M059J (cell line): ENCODE measurements at places on chromosomes 1 and 21.

DNA sequence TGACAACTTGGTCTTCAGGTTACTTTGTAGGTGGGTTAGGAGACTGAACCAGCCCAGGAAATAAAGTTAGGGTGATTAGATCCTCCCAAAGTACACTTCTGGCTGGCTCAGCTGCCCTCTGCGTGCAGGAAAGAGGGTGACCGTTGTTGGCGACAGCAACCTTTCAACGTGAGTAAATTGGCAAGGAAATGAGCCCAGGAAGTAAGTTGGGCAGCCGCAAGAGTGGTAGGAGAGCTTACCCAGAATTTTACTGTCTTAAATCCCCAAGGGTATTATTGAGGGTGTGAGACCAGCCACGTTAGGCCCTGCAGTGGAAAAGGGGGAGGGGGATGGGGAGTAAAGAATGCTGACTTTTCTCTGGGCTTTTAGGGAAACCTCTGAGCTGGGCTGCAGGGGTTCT, 1.6 kb downstream of the TENT5C start:
- DNase-seq: peak; percentile 85

GRCh38 chr1:200907611-200908097, 13.0 kb downstream of the INAVA start:
- DNase-seq: no peak

DNA sequence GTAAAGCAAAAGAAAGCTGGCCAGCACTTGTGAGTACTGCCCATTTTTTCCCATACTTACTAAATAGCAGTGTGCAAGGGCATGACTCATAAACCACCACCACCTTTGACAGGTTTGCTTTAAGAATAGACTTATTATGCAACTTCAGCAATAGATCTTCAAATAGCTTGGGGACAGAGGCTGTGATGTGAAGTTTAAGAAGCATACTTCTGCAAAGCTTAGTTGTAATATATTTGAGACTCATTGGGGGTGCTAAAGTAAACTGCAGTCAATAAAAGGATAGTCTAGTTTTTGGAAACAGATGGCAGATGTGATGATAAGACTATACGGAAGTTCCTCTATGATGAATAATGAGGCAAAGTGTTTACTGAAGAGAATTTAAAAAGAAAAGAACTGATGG, 210.0 kb downstream of the PLA2G4A start:
- DNase-seq: peak; percentile 59

- no peak for DNase-seq
Observed at GRCh38 chr1:58804853-58805565, 21.2 kb upstream of the JUN start.

DNA sequence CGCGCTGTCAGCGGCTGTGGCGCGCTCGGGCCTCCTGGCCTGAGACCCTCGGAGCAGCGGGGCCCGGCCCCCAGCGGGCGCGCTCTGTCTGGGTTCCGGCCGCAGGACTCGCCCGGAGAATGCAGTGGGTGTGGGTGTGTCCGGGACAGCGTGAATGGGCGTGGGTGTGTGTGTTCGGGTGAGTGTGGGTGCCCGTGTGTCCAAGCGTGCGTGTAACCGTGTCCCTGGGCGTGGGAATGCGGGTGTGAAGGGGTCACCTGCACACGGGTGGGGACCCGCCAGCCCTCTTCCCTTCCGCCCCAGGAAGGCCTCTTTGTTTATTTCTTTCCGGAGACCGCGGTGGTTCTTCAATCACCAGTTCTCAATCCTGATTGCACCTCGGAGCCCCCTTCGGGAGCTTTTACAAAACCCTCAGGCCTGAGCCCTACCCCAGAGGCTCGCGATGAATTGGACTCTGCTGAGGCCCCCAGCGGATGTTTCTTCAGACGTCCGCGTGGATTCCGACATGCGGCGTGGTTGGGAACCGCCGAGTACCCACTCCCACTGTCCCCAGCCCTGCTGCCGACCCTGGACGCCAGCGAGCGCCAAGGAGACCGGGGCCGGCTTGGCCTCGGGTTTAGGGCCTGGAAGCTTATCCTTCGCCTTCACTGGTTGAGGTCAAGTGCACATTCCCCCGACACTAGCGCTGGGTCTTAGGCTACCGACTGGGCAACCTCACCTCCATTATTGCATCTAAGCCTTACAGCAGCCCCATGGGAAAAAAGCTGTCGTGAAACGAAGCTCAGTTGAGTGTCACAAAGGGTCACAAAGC, 19.3 kb downstream of the SERTAD4 start:
- DNase-seq: no peak

DNA sequence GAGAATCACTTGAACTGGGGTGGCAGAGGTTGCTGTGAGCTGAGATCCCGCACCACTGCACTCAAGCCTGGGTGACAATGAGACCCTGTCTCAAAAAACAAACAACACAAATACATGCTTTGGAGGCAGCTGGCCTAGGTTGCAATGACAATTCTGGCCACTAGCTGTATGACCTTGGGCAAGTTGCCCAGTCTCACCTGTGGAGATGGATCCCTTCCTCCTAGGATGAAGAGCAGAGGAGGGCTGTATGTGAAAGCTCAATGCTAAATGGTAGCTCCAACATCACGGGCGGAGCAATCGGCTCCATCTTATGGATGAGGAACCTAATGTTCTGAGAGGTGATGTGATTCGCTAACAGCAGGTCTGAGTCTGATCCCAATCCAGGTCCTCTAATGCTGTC, 20.6 kb downstream of the ADORA1 start:
- DNase-seq: no peak

DNA sequence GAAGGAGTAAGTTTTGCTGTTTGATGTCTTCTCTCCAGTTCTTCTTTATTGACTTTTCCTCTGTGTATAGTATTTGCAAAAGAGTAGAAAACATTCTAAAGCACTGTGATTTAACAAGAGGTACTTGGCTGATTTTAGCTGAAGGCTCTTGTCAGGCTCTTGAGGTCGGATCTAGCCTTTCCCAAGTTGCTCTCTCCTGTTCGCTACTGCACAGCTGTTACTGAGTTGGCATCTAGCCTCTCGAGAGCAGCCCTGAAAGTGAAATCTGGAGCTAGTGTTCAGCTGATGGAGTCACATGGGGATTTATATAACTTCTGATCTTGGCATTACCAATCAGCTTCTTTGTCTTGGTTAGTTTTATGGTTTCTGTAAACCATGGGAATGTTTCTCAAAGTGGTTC, 193.1 kb downstream of the RYR2 start:
- DNase-seq: no peak

GRCh38 chr1:92927870-92928269, 33.4 kb downstream of the DIPK1A start:
- no peak for DNase-seq

DNA sequence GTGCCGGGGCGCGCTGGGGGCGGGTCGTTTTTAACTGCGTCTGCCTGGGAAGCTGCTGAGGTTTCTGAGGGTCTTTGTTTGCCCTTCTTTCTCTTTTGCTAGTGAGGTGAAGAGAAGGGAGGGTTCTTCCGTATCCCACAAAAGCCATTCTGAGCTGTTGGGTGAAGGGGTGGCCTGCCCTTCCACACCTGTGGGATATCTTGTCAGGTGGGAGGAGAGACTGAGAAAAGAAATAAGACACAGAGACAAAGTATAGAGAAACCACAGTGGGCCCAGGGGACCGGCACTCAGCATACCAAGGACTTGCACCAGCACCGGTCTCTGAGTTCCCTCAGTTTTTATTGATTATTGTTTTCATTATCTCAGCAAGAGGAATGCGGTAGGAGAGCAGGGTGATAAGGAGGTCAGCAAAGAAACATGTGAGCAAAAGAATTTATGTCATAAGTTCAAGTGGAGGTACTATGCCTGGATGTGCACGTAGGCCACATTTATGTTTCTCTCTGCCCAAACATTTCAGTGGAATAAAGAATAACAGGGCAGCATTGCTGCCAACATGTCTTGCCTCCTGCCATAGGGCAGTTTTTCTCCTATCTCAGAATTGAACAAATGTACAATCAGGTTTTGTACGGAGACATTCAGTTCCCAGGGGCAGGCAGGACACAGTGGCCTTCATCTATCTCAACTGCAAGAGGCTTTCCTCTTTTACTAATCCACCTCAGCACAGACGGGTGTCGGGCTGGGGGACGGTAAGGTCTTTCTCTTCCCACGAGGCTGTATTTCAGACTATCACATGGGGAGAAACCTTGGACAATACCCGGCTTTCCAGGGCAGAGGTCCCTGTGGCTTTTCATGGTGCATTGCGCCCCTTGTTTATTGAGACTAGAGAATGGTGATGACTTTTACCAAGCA, 972 bp downstream of the PGBD2 start:
- peak; percentile 5 for DNase-seq

DNA sequence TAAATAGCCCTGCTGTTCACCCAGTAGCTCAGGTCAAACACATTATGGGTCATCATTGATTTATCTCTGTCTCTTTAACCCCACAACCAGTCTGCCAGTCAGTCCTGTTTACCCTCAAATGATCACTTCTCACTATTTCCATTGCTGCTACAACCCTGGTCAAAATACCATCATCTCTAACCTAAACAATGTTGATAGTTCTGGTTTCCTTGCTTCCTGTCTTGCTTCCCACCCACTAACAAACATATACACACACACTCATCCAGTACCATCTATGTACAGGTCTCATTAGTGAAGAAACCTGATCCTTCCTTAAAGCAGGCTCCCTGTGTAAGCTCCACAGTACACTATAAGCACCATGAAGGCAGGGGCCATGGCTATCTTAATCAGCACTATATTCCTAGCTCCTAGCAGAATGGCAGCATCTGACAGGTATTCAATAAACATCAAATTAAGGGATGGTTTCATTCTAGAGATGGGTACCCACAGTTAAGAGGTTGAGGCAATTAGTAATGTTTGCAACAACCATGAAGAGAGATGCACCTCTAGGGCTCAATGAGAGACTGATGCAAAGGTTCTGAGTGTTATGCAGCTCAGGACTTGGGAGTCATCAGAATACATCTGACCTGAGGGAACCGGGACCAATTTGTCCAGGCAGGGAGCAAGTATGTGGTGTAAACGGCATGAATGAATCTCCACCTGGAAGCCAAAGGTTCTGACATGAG, 10.0 kb upstream of the TGFBR3 start:
- no peak for DNase-seq

GRCh38 chr1:90413519-90413918, 303.6 kb downstream of the BARHL2 start:
- DNase-seq: no peak

GRCh38 chr1:171180670-171181069, 4.4 kb upstream of the FMO2 start:
- no peak for DNase-seq

GRCh38 chr1:182259229-182259872, 132.2 kb downstream of the GLUL start:
- DNase-seq: peak; percentile 99

GRCh38 chr1:54007613-54008012, 10.4 kb downstream of the LDLRAD1 start:
- DNase-seq: no peak

DNA sequence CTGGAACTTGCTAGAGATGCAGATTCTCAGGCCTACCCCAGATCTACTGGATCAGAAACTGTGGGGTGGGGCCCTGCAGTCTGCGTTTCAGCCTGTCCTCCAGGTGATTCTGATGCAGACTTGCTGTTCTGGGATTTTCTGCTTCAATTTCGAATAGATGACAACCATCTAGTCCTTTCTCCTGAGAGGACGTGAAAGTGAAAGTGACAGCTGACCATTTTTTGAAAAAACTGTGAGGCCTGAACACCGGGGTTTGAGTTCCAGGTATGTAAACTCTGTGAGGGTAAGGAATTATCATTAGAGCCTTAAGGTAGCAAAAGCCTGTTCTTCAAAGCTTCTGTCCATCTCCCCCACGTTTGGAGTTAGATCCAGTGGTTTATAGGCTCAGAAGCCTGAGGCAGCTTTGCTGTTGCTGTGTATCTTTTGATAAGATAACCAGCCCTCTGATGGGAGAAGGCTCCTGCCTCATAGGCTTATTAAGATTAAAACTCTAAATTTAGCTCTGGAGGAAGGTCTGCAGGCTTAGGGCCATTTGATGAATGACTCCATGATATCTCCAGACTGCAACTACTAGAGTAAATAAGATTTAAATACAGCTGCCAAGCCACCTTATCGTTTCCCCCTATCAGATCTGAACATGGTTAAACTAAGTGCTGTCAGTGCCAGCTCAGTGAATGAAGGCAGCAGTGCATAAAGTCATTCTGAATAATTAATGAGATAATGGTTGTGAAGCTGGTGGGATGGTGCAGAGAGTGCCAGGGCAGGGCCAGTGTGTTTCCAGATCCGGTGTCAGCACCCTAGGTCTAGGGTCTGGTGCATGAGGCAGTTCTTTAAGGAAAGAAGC, 335.2 kb downstream of the HHAT start:
- DNase-seq: no peak

DNA sequence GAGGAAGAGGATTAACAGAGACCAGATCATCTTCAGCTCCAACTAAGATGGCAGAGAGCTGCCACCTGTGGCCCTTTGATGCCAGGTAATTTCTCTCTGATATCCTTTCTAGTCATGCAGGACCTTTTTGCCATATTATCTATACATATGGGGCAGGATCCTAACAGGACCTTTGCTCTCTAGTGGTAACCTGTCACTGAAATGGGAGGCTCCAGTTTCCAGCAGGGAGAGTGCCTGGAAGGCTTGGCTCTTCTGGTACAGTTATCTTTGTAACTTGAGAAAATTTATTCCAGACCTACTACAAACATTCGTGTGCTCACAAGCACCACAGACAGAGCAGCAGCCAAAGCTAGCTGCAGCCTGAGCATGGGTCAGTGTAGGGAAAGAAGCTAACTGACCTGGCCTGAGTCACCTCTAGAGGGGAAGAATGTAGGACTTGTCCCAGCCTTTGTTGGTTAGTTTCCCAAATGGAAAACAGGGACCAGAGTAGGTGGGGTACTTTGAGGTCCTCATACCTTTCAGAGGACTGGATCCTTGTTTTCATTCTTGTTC, 86.5 kb upstream of the MACF1 start:
- DNase-seq: no peak

GRCh38 chr1:149884433-149885338, 14.7 kb upstream of the BOLA1 start:
- DNase-seq: peak; percentile 72

- peak; percentile 39 for DNase-seq
Observed at GRCh38 chr1:214463596-214463995, 87.8 kb downstream of the PTPN14 start.

DNA sequence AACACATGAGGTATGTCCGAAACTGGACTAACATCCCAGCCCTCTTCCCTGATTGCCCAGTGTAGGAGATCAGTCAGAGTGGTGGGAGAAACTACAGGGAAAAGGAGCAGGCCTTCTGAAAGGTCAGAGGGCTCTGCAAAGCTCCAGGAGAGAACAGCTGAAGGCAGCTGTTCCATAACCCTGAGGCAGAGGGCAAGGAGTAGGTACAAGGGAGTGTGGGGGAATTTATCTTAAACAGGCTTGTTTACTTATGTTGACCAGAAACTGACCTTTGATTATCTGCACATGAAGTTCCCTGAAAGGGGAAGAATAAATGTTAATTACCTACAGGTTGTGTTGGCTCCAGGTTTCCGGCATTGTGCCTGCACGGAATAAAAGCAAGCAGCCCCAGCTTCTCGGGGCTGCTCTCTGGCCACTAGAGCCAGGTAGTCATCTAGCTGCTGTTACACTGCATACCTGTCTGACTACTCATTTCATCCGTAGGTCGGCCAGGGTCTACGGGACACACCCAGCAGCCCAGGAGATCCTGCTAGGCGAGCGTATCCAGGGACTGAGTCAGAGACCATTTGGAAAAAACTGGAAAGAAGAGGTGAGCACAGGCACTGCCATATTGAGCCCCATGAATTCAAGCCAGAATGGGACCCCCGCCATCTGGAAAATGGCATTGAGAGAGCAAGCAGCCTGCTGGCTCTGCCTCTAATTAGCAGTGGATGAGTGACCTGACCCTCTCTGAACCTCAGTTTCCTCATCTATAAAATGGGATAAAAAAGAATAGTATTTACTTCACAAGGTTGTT, 14.9 kb upstream of the PAQR7 start:
- peak; percentile 93 for DNase-seq
